Left lung (tissue), 14 donors: ENCODE measurements at places on chromosomes 6 and 20. TPM values are rescaled to one million over a fixed set of nuclear protein-coding genes. Genes with fewer than 3 reads are reported as not detected.

RNF182 gene
- 3.7 TPM for polyA plus RNA-seq

NUS1 gene
- 44.2 TPM for polyA plus RNA-seq

C6orf52 gene
- 1.3 TPM for polyA plus RNA-seq

SLC17A3 gene
- polyA plus RNA-seq, result not detected

TFB1M gene
- polyA plus RNA-seq, result 29.4 TPM

FYN gene
- 165 TPM for polyA plus RNA-seq

HUS1B gene
- polyA plus RNA-seq, result not detected

CASS4 gene
- polyA plus RNA-seq, result 22.9 TPM

OTOR gene
- not detected for polyA plus RNA-seq

MUC21 gene
- polyA plus RNA-seq, result not detected
